ENCODE measurements at places on chromosomes 16 and 17. TPM values are rescaled to one million over a fixed set of nuclear protein-coding genes. Genes with fewer than 3 reads are reported as not detected.

NOS2 gene
- not detected for total RNA-seq

IL21R gene
- 72.3 TPM for total RNA-seq

ZNF469 gene
- 0.46 TPM for total RNA-seq

TMEM220 gene
- 0.07 TPM for total RNA-seq

GNG13 gene
- total RNA-seq = not detected

GJD3 gene
- not detected for total RNA-seq

SPAG5 gene
- 96.4 TPM for total RNA-seq

GAS2L2 gene
- not detected for total RNA-seq

DHRS13 gene
- total RNA-seq = 26.1 TPM
